ENCODE measurements at places on chromosomes 7 and 10.

GRCh38 chr7:140375892-140376730, 22.2 kb downstream of the SLC37A3 start:
- no peak for DNase-seq

GRCh38 chr10:126352453-126352852, 35.8 kb downstream of the ADAM12 start:
- no peak for DNase-seq

- DNase-seq: peak; percentile 32
Measured at GRCh38 chr10:12768156-12769100, 233.1 kb downstream of the CCDC3 start.

GRCh38 chr10:127275793-127276450, 79.5 kb upstream of the INSYN2A start:
- DNase-seq: no peak

DNA sequence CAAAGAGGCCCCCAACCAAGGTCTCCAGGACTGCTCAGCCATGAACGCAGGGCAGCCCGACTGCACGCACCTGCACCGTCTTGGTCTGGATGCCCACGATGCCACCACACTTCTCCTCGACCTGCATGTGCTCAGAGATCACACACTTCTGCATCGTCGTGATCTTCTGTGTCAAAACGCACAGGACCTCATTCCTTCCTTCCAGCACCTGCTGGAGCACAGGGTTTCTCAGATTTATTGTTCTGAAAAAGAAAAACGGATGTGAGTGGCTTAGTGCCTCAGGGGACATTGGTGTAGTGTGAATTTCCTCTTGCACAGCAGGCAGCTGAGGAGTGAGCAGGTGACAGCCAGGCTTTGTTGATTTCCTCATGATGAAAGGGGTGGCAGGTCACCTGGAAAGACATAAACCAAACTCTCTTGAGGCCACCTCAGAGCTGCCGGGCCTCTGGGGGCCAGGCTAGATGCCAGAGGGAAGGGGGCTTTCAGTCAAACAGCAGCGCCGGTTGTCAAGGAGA, 38.2 kb downstream of the GSDME start:
- DNase-seq: no peak
